ENCODE measurements at places on chromosomes 1 and 21.

DNA sequence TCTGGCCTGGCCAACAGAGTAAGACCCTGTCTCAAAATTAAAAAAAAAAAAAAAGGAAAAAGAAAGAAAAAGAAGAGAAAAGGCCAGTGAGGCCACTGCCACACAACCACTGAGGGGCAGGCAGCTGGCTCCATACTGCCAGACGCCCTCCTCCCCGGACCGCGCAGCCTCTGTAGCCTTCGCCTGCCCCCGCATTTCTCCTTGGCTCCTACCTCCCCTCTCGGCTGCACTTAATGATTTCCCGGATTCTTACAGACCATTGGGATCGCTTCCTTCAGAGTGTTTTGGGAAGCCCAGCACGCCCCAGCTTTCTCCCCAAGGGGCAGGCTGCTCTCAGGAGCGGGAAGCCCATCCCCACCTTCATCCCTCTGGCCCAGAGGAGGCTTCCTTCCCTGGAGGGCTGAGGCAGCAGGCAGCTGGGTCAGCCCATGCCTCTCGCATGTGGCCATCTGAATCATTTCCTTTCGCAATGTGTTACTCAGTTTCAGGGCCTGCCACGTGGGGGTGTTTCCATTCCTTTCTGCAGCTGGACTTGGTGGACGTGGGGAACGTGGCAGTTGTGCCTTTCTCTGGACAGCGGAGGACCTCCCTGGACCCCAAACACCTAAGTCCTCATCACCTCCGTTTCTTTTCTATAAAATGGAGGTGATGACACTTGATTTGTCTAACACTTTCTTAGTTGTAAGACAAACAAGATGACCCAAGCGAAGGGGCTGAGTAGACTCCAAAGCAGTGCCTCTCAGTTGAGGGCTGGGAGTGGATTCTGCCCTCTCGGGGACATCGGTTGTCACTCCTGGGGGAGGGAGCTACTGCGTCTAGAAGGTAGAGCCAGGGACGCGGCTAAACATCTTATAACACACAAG lies 2.3 kb downstream of the SLC2A5 start:
- no peak for DNase-seq

- no peak for DNase-seq
These were observed 21.5 kb upstream of the ATP5PO start for GRCh38 chr21:33937146-33937545.

- no peak for DNase-seq
These were observed 186.6 kb downstream of the AK5 start for GRCh38 chr1:77468257-77468948.

GRCh38 chr1:159891275-159892157 lies 8.4 kb downstream of the CFAP45 start:
- peak; percentile 73 for DNase-seq

GRCh38 chr1:178301141-178301540 lies 195.6 kb downstream of the CLEC20A start:
- DNase-seq: no peak

DNA sequence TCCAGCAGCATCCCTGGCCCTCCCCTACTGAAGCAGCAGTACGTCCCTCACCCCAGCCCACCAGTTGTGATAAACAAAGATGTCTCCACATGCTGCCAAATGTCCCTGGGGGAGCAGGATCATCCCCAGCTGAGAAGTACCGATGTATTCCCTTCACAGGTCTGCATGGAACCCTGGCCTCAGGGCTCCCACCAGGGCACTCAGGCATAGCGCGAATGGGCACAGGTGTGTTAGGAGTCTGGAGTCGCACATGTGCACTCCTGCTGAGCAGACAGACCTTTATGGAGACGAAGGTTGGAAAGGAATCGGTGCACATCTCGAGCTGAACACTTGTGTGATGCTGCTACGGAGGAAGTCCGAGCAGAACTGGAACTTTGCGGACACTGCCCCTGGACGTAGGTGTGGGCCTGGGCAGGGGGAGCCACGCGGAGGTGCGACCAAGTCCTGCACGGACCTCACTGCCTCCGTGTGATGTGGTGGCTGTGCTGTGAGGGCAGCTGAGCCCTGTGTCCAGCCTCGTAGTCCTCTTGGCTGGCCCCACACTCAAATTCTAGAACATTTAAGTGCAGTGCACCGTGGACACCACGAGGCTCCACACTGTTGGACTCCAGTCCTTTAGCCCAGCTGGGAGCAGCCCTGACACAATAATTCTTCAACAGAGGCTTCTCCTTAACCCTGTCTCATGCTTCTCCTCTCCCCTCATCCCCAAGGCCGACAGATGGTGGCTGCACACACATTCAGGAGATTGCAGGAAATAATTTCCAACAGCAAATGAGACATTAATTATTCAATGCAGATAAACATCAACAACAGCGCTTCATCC lies 43.4 kb downstream of the RSPH1 start:
- DNase-seq: no peak
